ENCODE measurements at places on chromosomes 6 and 20.

DNA sequence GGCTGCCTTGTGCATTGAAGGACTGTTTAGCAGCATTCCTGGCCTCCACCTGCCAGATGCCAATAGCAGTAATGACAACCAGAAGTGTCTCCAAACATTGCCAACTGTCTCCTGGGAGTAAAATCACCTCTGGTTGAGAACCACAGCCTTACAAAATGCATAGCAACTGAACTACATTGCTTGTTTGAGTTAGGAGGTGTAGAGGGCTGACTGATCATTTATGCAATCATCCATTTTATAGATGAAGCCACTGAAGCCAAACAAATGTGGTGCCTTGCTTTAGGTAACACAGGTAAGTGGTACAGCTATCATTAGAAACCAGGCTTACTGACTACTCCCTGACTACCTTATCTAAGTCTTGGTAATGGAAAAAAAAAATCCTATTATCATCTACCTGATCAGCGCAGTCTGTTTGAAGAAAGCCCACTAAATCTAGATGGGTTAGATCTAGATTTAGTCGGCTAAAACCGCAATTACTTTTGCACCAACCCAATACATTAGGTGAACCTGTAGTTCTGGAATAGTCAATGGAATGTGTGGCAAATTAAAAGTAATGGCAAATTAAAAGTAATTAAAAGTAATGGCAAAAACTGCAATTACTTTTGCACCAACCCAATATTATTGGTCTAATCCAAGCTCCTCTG, 47.7 kb upstream of the F13A1 start:
- no peak for DNase-seq

GRCh38 chr6:148472171-148473105, 129.8 kb downstream of the SASH1 start:
- no peak for DNase-seq

GRCh38 chr6:14265049-14266021, 147.8 kb downstream of the CD83 start:
- no peak for DNase-seq

- DNase-seq, result peak; percentile 75
These were observed at the start of gene LCA5 for GRCh38 chr6:79536954-79537747. LCA5 (minus strand) TSS chr6:79537430; CDS start chr6:79518894, 18,536 bp downstream.

DNA sequence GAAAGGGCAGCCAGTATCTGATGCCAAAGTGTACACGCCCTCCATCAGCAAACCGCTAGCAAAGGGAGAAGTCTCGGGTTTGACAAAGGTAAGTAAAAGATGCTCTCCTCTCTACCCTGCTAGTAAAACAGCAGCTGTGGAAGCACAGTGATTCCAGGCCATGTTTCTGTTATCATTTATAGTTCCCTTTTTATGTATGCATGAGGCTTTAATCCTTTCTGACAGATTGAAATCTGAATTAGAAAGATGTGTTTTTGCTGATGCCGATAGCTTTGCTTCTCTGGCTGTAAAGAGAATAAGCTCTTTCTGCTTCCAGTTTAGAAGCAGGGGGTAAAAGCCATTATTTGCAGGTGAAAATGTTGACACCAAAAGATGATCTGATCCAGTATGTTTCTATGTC, 392.4 kb upstream of the SOX4 start:
- DNase-seq, result no peak

- no peak for DNase-seq
These were observed 98.0 kb upstream of the F13A1 start for GRCh38 chr6:6418421-6418820.

- peak; percentile 85 for DNase-seq
These were observed 19.2 kb downstream of the MCUR1 start for GRCh38 chr6:13795041-13795750.

DNA sequence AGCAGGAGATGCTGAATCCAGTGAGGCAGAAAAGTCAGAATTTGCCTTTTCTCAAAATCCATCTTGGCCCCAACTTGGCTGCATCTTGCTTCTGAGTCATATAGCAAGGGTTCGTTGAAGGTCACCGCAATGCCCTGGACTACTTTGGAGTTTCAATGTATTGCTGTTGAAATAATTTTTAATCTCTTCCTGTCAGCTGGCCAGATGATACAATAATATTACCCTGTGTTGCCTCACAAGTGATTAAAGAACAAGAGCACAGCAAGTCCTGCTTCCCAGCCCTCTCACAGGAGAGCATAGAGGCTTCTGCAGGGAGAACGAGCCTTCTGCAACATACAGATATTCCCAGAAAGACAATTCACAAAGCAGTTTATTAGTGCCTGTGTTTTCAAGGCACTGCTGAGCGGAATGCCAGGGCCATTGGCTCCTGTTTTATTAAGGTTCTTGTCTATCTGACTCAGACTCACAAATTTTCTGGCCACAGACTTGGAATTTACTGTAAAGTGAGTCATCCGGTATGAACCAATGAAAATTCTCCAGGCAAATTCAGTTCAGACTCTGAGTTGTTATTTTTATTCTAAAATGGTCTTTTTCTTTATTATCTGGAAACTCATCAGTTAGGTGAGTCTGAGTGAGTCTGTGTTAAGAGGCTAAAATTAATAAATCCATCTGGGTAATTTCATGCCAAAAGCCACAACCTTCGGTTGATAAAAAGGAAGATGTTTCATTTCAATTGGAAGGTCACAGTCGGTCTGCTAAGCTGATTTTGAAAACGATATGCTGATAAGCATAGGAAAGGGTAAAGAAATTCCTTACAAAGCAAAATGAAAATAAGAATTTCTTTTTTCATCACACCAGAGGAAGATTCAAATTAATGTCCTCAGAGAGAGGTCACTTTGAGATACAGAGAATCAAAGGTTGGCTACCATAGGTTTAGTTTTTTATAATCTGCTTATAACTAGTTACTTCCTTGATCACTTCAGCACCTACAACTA, 289.4 kb upstream of the STXBP5 start:
- no peak for DNase-seq

- no peak for DNase-seq
These were observed 30.3 kb downstream of the ELOVL5 start for GRCh38 chr6:53318429-53318828.

- peak; percentile 17 for DNase-seq
These were observed at the start of gene TIAM2 for GRCh38 chr6:154995254-154996015. TIAM2 (plus strand) TSS chr6:154995315; CDS start chr6:155129224, 133,909 bp downstream.

DNA sequence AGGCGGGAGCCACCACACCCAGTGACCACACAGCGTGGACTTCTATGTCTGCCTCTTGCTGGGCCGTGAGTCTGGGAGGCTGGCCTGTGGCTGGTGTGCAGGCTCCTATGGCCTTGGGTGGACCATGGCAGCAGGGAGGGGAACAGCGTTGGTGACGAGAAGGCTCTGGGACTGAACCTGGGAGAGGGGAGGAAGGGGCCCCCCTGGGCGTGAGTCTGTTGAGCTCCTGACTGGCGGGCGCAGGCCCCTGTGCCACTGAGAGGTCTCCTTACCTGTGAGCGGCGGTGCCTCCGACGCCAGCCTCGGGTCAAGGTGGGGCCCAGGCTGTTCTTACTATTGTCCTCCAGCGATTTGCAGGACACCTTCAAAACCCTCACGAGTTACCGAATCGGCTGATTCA, 12.8 kb upstream of the HELZ2 start:
- no peak for DNase-seq

- no peak for DNase-seq
These were observed 61.7 kb downstream of the SLC2A10 start for GRCh38 chr20:46771195-46771588.

DNA sequence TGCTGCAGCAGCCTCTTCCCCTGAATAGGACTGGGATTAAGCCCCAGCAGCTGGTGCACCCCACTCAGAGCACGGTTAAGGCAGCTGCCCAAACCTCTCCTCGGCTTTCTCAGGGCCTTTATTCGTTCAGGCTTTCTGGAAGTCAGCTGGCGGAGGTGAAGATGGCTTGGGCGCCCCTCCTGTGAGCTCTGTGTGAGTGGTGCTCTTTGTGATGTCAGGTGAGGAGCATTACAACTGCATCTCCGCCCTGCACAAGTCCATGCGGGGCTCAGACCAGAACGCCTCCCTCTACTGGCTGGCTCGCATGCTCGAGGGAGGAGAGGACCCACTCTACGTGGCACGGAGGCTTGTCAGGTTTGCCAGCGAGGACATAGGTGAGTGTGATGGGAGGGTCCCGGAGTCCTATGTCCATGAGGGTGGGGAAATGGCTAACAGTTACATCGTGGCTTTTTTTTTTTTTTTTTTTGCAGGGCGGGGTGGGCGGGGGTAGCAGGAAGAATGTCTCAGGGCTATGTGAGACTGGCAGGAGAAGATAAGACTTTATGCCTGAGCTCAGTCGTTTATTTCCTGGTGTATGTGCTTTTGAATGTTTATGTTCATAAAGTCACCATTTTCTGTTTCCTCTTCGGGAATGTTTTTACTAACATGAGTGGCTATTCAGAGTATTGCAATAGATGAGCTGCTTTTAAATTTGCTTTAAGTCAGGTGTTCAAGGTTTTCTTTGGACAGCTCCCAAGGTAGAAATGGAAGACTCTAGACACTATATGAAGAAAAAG, 18.2 kb downstream of the WRNIP1 start:
- DNase-seq, result no peak

All from stimulated activated CD4-positive, alpha-beta T cell treated with anti-CD3 and anti-CD28 coated beads, Interleukin-2, amount 100 ng/mL, for 48 hours (primary cell).